ENCODE measurements at places on chromosomes 16 and 17.

DNA sequence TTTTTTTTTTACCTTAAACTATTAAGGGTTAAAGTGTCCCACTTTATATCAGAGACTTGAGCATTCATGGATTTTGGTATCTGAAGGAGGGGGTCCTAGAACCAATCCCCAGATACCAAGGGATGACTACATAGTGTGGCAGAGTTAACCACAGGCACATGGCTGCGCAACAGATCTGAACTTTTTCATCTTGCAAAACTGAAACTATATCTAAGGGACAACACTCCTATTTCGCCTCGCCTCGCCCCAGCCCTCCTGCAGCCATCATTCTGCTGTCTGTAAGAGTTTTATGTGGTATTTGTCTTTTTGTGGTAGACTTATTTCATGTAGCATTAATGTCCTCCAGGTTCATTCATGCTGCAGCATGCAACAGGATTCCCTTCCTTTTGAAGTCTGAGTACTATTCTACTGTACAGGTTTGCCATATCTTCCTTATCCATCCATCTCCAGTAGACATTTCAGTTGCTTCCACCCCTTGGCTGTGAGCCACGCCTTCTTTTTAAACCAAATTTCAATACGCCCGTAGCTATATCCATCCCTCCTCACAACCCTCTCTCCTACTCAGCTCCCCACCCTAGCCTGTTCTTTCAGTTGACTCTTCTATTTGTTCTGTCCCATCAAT, 53.2 kb downstream of the AMFR start:
- no peak for DNase-seq

DNA sequence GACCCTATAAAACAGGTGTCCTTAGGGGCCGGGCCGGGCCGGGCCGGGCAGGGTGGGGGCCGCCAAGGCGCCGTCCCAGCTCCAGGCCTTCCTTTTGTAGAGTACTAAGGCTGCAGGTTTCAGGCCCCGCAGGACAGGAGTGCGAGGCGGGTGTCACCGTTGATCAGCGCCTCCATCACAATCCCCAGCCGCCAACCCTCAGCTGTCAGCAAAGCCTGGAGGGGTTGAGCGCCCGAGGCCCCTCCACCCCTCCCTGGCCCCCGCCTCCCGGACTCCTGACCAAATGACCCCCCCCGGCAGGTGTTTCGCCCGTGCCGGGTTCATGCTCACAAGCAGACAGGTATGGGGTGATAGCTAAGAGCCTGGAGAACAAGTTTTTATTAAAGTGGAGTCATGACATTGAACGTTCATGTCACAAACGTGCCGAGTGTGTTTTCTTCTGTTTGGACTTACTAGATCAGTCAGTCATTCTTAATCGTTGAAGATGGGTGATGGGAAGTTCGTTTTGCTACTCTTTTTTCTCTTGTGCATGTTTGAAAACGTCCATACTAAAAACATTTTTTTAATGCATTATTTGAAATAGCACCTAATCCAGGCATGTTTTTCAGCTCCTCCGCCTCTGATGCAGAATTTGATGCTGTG, 534 bp downstream of the ARL2BP start:
- no peak for DNase-seq

GRCh38 chr16:1002399-1003166, 21.0 kb downstream of the SOX8 start:
- DNase-seq = peak; percentile 59

DNA sequence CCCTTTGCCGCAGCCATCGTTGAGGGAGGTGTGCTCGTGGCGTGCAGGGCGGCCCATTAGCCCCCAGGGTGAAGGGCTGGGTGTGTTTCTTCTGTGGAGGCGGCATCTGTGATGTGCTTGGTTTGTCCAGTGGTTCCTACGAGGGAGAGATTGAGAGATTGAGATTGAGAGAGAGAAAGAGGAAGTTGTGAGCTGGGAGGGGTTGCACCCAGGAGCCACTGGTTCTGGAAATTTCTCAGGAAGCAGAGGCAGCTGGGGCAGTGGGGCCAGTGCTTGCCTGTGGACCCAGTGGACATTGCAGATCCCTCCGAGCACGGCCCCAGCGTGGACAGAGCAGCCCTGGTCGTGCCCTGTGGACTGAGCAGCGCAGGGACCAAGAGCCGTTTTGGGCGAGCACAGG, 72.0 kb upstream of the ZNF750 start:
- DNase-seq = no peak

- DNase-seq = no peak
Observed at GRCh38 chr16:69381231-69381630, 4.6 kb downstream of the TERF2 start.

DNA sequence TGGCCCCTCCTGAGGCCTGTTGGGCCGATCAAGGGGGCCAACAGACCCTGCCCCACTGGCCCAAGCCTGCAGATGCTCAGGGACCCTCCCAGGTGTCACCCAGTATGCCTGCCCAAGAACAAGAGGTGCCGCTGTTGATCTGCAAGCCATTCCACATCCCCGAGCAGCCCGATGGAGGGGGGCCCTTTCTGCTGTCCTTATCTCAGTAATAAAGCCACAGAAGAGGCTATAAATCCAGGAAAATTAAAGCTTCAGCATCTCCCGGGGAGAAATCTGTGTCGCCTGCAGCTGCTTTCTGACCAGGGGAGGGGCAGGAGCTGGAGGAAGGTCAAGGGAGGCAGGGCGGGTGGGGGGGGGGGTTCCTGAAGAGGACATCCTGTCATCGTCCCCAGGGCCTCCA, 11.7 kb upstream of the CACNA1H start:
- no peak for DNase-seq

DNA sequence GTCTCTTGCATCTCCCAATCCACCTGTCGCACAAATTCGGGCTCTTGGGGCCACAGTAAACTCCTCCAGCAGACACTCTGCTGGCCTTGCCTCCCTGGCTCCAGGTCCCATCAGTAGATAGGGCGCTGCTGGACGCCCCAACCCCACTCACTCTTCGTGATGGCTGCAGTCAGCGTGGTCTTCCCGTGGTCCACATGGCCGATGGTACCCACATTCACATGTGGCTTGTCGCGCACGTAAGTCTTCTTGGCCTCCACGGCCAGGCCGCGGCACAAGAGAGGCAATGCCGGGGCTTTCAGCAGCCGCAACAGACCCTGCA, 428 bp downstream of the TUFM start:
- DNase-seq = no peak

DNA sequence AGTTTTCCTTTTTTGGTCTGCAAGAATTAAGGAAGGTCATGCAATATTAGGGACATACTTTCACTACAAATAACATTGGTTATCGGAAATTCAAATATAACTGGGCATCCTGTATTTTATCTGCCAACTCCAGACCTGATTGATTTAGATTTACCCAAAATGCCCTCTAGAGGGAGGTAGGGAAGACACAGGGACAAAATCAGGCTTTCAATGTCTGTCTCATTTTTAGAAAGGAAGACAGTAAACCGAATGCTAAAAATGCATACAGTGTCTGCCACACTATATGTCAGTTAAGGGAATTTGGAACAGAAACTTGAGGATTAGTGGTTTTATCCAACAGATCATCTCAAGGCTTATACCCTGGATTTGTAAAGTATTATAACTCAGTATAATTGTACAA, 161.7 kb upstream of the SOX9 start:
- DNase-seq = no peak

DNA sequence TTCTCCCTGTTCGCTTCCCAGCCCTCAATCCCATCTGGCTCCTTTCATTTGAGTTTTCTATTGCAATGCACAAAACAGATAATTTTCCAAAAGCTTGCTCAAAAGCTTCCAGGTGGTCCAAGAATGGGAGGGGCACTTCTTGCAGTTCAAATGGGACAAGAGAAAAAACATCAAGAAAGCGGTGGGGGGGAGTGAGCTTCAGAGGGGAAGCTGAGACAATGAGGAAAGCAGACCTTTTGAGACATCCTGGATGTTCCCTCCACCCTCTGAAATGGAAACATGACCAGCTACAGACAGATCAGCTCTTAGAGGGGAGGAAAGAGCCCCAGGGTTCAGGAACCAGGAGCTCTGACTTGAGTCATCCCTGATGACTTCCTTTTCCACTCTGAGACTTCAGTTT, 368.2 kb downstream of the SLC39A11 start:
- no peak for DNase-seq

DNA sequence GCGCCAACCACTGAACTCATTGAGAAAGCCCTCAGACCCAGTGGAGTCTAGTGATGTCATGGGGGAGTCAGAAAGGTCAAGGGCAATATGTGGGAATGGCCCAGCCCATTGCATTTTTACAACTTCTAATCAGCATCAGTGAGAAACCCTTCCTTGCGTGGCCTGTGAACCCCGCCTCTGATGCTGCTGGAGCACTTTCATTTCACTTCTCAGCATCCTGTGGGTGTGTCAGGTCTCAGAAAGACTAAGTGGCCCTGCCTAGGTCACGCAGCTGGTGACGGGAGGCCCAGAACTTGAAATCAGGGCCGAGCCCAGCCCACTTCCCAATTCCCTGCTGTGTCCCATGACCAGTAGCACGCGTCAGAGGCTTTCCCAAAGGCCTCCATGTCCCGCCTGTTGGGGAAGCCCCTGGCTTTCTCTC, 6.1 kb downstream of the DNAI2 start:
- peak; percentile 28 for DNase-seq

GRCh38 chr17:30218799-30219198, 16.7 kb downstream of the SLC6A4 start:
- no peak for DNase-seq

DNA sequence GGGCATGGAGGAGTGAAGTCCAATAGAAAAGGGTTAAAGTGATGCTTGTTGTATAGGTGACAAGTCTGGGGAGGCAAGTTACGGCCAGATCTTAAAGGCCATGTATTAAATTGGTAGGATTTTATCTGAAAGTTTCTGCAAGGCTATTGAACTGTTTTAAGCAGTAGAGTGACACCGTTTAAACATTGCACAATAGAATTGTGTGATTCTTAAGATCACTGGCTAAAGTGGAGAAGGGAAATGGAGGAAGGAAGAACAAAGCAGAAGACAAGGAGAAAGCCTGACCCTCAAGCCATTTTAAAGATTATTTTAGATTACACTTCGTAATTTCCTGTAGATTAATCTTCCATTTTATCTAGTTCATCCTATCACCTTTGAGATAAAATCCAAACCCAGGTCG, 5.6 kb upstream of the MPHOSPH6 start:
- DNase-seq = no peak

GRCh38 chr16:71364133-71364681, 5.7 kb downstream of the CALB2 start:
- DNase-seq = no peak

GRCh38 chr17:7651665-7652387, 1.1 kb downstream of the ATP1B2 start:
- DNase-seq = no peak

DNA sequence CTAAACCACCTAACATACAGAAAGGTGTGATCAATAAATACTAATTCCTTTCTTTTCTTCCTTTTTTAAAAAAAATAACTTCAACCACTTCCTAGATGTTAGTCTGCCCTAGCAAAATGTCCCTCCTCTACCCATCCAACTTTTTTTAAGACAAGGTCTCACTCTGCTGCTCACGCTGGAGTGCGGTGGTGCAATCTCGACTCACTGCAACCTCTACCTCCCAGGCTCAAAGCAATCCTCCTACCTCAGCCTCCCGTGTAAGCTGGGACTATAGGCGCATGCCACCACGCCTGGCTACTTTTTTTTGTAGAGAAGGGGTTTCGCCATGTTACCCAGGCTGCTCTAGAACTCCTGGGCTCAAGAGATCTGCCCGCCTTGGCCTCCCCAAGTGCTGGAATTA, 33.1 kb downstream of the KANSL1 start:
- no peak for DNase-seq

GRCh38 chr16:8632675-8633182, 11.2 kb downstream of the METTL22 start:
- no peak for DNase-seq

- DNase-seq = no peak
Observed at GRCh38 chr16:10647721-10648296, 46.9 kb downstream of the TEKT5 start.

DNA sequence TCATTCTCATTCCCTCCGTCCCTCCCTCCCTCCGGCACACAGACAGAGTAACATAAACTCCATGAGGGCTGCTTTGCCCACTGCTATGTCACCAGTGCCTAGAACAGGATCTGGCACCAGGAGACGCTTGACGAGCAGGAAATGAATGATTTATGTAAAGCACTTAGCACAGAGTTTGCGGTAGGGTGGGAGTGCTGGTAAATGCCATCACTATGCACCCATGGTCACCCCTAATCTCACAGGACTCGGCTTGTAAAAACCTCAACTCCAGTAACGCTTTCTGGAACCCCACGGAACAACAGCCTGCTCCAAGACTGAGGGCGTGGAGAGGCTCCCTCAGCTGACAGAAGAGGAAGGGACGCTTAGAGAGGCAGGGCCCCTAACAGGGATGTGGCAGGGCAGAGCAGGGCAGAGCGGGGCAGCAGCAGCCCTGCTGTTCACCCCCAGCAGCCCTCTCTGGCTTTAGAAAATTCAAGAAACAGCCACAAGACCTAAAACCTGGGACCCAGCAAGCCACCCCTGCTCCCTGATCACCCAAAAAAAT, 156.9 kb downstream of the C16orf78 start:
- no peak for DNase-seq

DNA sequence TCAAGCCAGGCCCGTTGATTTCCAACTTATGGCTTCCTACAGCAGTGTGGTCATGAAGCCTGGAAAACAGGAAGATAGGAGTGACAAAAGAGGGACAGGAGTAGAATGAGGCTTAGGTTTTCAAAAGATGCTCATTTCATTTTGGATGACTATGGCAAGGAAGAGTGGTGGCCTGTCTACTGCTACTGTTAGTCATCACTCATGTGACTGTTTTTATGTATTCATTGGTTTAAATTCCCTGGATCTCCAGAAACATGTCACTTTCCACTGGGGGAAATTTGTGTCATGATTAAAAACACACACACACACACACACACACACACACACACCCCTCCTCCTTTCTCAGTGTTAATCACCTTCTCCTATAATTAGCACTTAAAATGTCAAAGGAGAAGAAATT, 1.1 kb upstream of the CYLD start:
- DNase-seq = no peak

DNA sequence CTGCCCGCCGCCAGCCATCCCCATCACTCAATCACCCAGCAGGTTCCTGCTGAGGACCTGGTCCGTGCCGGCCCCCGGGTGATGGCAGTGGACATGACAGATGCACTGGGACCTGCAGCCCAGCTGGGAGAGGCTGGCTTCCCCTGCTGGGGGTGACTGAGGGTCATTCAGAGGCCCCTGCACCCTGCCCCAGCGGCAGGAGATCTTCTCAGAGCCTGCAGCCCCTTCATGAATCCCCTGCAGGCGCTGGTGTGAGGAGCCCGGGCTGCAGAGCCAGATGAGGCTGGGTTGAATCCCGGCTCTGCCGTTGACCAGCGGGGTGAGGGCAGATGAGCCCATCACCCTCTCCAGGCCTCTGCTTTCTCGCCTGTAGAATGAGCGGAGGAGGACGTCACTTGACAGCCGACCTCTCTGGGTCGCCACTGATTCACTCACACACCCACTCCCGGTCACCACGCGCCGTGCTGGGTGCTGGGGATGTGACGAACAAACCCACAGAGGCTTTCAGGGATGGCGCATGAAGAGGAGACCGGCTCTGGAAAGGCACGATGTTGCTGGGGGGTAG, 95.2 kb upstream of the CIBAR2 start:
- DNase-seq = no peak

GRCh38 chr16:35377142-35377541, 1917.7 kb downstream of the TP53TG3F start:
- DNase-seq = no peak

Data from activated CD8-positive, alpha-beta memory T cell treated with anti-CD3 and anti-CD28 coated beads for 1 hour (primary cell).